ENCODE measurements at places on chromosomes 5 and 9. TPM values are rescaled to one million over a fixed set of nuclear protein-coding genes. Genes with fewer than 3 reads are reported as not detected.
A peak's percentile ranks its signal among the peaks of the same experiment; 100 is the strongest.

DNA sequence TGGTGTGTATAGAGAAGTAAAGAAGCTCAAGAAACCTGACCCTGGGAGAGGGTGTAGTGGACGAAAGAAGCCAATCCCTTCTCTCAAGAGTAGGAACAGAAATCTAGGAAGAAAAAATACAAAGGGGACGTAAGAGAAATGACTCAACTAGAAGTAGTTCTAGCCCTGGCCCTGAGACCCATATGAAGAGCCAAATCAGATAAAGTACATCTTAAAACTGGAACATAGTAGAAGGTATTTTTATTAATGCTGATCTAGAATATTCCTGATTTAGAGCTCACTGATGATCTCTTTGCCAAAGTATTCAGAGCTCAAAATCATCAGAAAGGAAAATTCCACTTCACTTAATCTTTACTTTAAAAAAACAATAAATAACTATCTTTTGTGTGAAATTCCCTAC, 184.8 kb downstream of the MLLT3 start:
- no peak for DNase-seq

DNA sequence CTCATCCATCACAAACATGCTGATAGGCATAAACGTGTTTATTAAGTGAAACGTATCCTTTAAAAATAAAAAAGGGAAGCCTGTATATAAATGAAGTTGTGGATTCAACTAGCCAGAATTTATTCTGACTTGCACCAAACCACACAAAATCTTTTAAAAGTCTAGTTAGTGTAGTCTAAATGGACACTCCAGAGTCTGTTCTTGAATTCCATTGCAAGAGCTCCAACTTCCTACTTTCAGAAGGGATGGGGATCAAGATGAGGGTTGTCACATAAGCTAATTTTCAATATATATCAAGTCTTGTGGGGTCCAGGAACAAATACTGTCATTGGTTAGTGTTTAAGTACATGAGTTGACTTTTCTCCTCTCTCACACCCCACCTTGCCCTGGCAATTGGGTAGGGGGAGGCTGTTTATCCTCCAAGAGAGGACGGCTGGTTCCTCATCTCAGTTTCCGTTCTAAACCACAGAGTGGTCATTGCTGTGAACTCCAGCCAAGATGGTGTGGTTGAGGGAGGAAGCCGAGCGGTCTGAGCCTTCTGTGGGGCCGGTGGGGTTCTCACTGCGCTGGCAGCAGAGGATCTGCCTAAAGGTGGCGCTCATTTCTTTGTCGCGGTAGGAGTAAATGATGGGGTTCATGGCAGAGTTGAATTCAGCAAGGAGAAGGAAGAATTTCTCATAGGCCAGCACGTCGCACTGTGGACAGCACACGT, 163.2 kb downstream of the LPAR1 start:
- DNase-seq: no peak

DNA sequence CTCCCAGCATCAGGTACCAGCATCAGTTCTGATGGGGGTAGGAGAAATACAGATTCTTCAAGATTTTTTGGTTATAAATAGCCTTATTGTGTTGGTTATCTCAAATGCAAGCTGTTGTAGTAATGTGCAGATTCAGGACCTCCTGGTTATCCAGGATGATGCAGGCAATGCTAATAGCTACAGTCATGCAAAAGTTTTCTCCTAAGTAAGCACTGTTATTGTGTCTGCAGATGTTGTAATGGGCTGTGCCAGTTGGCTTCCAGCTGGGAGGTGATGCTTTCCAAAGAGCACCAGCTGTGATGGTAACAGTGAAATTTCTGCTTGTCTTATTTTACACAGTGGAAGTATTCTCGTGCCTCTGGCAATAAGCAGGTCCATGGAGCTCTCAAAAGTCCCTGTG, 719.2 kb upstream of the CTNND2 start:
- DNase-seq: no peak

DNA sequence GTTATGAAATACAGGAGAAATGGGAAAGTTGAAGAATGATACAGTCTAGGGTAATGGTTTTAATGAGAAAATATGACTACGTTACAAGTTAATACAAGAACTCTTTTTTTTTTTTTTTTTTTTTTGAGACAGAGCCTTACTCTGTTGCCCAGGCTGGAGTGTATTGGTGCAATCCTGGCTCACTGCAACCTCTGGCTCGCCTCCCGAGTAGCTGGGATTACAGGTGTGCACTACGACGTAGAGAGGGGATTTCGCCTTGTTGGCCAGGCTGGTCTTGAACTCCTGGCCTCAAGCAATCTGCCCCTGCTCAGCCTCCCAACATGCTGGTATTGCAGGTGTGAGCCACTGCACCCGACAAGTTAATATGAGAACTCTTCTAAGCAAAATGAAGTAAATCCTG, 77.1 kb upstream of the SELENOP start:
- no peak for DNase-seq

GRCh38 chr9:71119746-71120145, 1.7 kb downstream of the TRPM3 start:
- no peak for DNase-seq

DNA sequence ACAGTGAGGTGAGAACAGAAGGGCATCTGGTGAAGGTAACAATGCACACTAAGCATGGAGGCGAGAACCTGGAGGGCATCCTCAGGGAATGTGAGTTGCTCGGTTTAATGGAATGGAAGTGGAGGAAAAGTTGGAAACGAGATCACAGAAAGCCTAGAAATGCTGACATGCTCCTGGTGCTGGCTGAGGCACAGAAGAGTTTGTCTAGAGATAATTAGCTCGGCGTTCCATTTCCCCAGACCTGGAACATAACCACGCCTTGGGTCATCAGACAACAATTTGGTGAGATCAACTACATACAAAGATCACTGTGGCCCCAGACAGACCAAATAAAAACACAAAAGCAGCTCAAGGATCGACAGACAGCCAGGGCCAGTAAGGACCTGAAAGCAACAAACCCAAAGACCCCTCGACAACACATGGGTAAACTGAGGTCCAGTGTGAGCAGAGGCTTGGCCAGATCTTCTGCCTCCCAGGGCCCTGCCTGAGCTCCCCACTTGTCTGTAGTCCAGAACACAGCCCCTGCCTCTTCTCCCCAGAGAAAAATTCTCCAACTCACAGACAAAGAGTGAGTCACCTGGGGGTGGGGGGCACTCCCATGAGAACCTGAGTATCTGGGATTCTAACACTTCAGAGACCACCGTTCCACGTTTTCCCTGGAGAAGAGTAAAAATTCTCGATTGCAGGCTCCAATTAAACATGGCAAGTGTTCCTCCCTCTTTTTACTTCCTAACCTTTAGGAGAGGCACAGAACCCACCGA, 52.5 kb downstream of the SHB start:
- DNase-seq: no peak

- DNase-seq: peak; percentile 64
Measured at GRCh38 chr9:133845440-133845839, 107.3 kb upstream of the SARDH start.

GRCh38 chr5:41924526-41924871, 582 bp upstream of the FBXO4 start:
- no peak for DNase-seq

DNA sequence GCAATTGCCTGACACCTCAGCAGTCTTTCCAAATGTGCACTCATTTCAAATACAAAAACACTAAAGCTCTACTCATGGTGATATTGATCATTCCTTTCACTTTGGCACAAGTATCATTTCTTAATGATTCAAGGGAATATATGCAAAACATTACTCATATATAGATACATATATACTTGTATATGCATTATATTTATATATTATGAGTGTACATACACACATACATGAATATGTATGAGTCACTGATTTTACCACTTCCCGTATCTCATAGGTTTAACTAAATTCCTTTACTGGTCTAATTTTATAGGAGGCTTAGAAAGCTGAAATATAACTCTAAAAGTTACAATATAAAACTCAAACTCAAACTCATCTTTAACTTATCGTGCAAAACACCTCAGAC, 156.5 kb downstream of the CDH9 start:
- DNase-seq: no peak

DNA sequence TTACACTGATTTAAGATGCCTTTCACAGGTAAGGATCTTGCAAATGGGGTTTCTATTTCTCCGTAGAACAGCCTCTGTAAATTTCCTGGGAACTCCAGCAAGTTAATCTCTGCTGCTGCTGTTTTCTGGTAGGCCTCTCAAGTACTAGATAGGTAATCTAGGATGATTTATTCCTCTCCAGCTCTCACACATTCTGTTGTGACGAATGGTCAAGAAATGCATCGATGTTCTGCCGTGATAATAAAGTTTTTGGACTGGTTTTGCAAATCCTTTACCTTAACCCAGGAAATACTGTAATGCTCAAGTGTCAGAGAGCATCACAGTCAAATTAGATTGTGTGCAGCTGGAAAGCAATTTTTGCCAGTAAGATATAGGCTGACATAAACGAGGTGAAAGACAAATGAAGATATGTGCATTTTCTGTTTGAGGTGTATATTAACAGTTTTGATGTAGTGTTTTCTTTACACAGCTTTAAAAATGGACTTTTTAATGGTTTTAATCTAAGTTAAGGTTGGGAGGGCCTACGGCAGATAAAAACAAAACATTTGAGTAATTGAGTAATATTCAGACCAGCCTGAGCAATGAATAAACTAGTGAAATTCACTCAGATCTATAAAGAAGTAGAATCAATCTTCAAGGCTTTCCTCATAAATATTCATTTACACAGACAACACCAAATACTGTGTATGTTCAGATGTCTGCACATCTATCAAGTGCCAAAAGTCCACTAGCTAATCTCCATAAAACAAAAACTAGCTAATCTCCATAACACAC, 300.6 kb upstream of the EDIL3 start:
- DNase-seq: no peak

- DNase-seq: no peak
Measured at GRCh38 chr5:138573223-138573622, 2.0 kb downstream of the HSPA9 start.

DNA sequence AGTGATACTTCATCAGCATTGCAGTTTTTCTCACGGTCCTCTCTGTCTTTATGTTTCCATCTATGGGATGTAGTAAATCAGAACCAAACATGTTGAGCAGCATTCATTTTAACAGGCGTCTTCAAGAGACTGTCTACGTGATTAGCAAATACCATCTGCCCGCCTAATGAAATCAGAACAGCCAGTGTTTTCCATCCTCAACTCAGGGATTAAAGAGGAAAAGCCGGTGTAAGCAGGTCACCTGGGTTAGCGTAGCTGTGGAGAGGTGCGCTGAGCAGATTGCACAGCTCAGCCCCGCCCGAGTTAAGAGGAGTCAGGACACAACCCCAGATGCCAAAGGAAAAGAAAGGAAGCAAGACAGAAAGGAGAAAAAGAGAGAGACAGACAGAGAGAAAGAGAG, 54.3 kb upstream of the ANKRD33B start:
- DNase-seq: no peak

- DNase-seq: no peak
Measured at GRCh38 chr5:172082180-172082579, 75.7 kb upstream of the FBXW11 start.

GRCh38 chr5:110058175-110058574, 368.4 kb downstream of the MAN2A1 start:
- no peak for DNase-seq

DNA sequence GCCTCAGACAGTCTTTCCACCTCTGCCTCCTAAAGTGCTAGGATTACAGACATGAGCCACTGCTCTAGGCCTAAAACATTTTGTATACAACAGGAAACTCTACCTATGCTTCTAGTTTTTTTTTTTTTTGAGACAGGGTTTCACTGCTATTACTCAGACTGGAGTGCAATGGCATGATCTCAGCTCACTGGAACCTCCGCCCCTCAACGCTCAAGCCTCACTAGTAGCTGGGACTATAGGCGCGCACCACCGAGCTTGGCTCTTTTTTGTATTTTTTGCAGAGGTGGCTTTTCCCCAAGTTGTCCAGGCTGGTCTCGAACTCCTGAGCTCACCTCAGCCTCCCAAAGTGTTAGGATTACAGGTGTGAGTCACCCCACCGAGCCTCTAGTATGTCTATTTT, 5.4 kb downstream of the HSPA9 start:
- DNase-seq: no peak

GRCh38 chr5:160923936-160924710, 72.1 kb upstream of the ATP10B start:
- DNase-seq: no peak

GRCh38 chr5:137635521-137635921, 100.4 kb downstream of the KLHL3 start:
- no peak for DNase-seq

CBY3 gene
- total RNA-seq: 0.26 TPM

PCDHB8 gene
- 0.04 TPM for total RNA-seq

F12 gene
- 1.5 TPM for total RNA-seq

ITK gene
- total RNA-seq: not detected

OR1J1 gene
- not detected for total RNA-seq

CARTPT gene
- total RNA-seq: not detected

AGXT2 gene
- not detected for total RNA-seq

PMPCA gene
- total RNA-seq: 63.0 TPM

Data from pulmonary artery endothelial cell (primary cell).